ENCODE measurements at places on chromosomes 12 and 14. TPM values are rescaled to one million over a fixed set of nuclear protein-coding genes. Genes with fewer than 3 reads are reported as not detected.

GRCh38 chr12:24036438-24037216, 87.2 kb upstream of the SOX5 start:
- H3K27me3 ChIP-seq = no peaks in the 10 kb centered on the region
- H3K4me3 ChIP-seq = no peak overlapping the region
- DNase-seq = no peak
- H3K36me3 ChIP-seq = no peaks in the 10 kb centered on the region
- H3K4me1 ChIP-seq = no peaks in the 10 kb centered on the region

DNA sequence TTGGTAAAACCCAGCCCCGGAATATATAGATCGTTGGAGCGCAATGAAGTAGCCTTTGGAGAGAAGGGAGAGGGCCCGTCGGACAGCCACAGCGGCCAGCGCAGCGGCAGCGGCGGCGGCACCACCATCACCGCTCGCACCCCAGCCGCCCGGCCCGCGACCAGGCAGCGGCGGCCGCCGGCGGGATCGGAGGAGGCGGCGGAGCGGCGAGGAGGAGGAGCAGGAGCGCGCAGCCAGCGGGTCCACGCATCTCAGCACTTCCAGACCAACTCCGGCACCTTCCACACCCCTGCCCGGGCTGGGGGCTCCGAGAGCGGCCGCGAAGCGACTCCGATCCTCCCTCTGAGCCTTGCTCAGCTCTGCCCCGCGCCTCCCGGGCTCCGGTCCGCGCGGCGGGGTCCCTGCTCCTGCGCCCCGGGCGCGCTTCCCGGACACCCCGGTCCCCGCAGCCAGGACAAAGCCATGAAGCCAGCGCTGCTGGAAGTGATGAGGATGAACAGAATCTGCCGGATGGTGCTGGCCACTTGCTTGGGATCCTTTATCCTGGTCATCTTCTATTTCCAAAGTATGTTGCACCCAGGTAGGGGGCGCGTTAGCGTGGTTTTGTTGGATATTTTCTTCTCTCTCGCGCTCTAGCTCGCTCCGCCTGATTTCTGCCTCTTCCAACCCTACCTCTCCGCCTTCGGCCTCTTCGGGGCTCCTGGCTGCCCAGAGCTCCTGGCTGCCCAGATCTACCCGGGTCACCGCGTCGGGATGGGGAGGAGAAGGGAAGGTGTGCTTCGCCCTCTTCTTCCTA, 400 bp downstream of the CHST11 start:
- no peaks in the 10 kb centered on the region for H3K4me1 ChIP-seq
- H3K27ac ChIP-seq = no peak overlapping the region
- DNase-seq = peak; percentile 55
- no peaks in the 10 kb centered on the region for H3K36me3 ChIP-seq
- peak overlapping the region; percentile 96 for H3K4me3 ChIP-seq

GRCh38 chr14:52878469-52878868, 72.4 kb downstream of the FERMT2 start:
- peaks cover 31% of the 10 kb centered on the region for H3K4me1 ChIP-seq
- DNase-seq = no peak
- peak overlapping the region; percentile 40 for H3K27ac ChIP-seq
- no peak overlapping the region for H3K4me3 ChIP-seq
- H3K27me3 ChIP-seq = no peaks in the 10 kb centered on the region

DNA sequence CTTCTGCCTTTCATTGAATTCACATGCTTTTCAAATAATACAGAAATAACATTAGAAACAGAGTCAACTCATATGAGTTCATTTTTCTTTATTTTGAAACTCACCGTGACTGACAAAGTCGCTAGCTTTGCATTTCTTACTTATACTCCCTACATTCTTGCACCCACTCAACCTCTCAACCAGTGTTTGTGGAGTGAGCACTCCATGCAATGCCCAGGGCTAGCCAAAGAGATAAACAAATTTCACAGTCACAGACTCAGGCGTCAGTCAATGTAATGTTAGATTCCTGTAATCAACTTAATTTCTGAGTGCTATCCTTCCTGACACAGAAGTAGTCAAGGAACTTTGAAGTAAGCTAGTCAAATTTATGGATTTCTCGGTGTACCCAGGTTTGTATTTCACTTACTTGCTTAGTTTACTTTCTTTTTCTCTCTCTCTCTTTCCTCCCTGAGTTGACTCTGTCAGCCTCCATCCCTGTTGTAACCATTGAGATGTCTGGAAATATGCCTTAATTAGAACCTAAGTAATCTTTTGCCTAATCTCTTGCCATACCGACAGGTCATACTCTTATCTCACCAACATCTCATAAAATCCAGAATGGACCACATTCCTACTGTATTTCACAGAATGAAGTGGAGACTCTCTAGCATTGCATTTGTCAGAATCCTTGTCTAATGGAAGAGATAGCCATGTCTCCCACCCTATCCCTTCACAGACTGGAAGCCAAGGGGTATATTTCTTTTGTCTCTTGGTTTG, 413.0 kb downstream of the AEBP2 start:
- H3K4me3 ChIP-seq = no peak overlapping the region
- H3K27me3 ChIP-seq = no peaks in the 10 kb centered on the region
- H3K4me1 ChIP-seq = peaks cover 23% of the 10 kb centered on the region
- H3K36me3 ChIP-seq = no peaks in the 10 kb centered on the region

GRCh38 chr12:29562110-29562804, 64.8 kb upstream of the OVCH1 start:
- no peak overlapping the region for H3K4me3 ChIP-seq
- no peaks in the 10 kb centered on the region for H3K36me3 ChIP-seq
- H3K27ac ChIP-seq = peak overlapping the region; percentile 47
- no peak for DNase-seq
- H3K27me3 ChIP-seq = no peaks in the 10 kb centered on the region
- H3K4me1 ChIP-seq = peaks cover 42% of the 10 kb centered on the region

DNA sequence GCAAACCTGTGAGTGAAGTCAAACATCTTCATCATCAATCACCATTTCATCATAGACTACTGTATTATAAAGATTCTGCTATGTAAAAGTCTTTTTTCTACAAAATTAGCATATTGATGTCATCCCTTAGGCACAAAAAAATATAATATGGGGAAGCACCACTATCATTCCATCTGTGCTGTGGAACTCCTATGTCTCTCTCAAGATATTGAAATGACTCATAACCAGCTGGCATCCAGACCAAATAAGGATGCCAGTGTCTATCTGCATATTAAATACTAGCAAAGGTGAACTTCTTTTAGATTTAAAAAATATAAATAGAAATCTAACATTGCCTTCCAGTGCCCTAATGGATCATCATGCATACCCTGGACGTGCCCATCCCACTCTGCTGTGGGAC, 17.9 kb upstream of the DCAF5 start:
- H3K4me1 ChIP-seq = no peaks in the 10 kb centered on the region
- H3K4me3 ChIP-seq = no peak overlapping the region
- DNase-seq = no peak
- H3K27me3 ChIP-seq = no peaks in the 10 kb centered on the region
- no peaks in the 10 kb centered on the region for H3K36me3 ChIP-seq
- no peak overlapping the region for H3K27ac ChIP-seq

- H3K36me3 ChIP-seq = no peaks in the 10 kb centered on the region
- H3K27me3 ChIP-seq = no peaks in the 10 kb centered on the region
- H3K27ac ChIP-seq = no peak overlapping the region
- H3K4me1 ChIP-seq = no peaks in the 10 kb centered on the region
Measured at GRCh38 chr12:91721023-91721422, 424.6 kb downstream of the BTG1 start.

DNA sequence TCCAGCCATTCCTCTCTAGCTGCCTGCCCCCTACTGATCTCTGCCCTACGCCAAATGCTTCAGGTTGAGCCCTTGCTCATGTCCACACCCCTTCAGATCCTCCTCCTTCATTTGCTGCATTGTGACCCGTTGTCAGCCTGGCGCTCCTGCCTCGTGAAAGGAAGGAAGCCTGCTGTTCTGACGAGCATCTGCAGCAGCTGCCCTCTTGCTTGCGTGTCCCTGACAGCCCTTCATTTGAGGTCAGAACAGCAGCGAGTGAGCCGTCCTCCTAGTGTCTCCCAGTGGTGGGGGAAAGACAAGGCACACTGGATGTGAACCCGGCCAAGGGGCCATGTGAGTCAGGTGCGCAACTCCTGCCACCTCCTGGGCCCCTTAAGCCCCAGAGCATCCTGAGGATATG, 3.0 kb upstream of the PIANP start:
- H3K27ac ChIP-seq = no peak overlapping the region
- H3K36me3 ChIP-seq = no peaks in the 10 kb centered on the region
- peaks cover 3% of the 10 kb centered on the region for H3K4me1 ChIP-seq
- DNase-seq = no peak
- H3K27me3 ChIP-seq = peaks cover 85% of the 10 kb centered on the region

- no peak overlapping the region for H3K4me3 ChIP-seq
- no peak for DNase-seq
- H3K4me1 ChIP-seq = no peaks in the 10 kb centered on the region
- no peaks in the 10 kb centered on the region for H3K36me3 ChIP-seq
- no peak overlapping the region for H3K27ac ChIP-seq
Measured at GRCh38 chr12:120984351-120984898, 6.1 kb downstream of the HNF1A start.

DNA sequence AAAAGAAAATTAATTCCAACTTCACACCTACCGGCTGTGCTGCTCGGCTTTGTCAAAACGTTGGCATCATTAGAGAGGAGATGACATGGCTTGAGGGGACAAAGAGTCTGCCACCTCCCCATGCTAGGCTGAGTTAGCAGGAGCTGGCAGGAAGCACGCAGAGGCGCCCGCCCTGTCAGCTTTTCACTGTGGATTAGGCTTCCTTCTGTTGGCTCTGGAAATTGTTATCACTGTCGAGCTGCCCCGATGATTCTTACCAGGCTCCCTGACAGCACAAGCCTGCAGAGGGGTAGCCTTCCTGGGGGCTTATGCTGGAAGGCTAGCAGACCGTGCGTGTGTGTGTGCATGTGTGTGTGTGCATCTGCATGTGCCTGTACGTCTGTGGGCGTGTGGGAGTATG, 490.9 kb upstream of the TBX3 start:
- H3K27me3 ChIP-seq = no peaks in the 10 kb centered on the region
- no peak overlapping the region for H3K4me3 ChIP-seq
- H3K36me3 ChIP-seq = no peaks in the 10 kb centered on the region

DNA sequence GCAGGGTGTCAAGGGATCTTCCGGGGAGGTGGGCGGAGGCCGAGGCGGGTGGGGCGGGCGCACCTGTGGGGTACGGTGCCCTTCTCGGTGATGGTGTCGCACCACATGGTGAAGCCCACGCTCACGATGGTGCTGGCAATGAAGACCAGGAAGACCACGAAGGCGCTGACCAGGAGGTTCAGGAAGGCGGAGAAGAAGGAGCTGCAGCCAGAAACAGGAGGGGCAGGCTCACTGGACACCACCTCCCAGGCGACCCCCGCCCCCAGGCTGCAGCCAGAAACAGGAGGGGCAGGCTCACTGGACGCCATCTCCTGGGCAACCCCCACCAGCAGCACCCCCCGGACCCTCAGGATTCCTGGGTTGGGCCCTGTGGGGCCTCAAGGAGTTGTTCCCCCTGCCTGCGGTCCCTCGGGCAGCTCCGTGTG, 7.6 kb downstream of the TMEM179 start:
- peaks cover 14% of the 10 kb centered on the region for H3K4me1 ChIP-seq
- peaks cover 48% of the 10 kb centered on the region for H3K27me3 ChIP-seq
- no peak overlapping the region for H3K4me3 ChIP-seq
- no peaks in the 10 kb centered on the region for H3K36me3 ChIP-seq

- peaks cover 26% of the 10 kb centered on the region for H3K4me1 ChIP-seq
- DNase-seq = no peak
- no peak overlapping the region for H3K4me3 ChIP-seq
- H3K36me3 ChIP-seq = no peaks in the 10 kb centered on the region
- H3K27me3 ChIP-seq = peaks cover 9% of the 10 kb centered on the region
Measured at GRCh38 chr12:1533205-1533601, 61.2 kb downstream of the FBXL14 start.

DNA sequence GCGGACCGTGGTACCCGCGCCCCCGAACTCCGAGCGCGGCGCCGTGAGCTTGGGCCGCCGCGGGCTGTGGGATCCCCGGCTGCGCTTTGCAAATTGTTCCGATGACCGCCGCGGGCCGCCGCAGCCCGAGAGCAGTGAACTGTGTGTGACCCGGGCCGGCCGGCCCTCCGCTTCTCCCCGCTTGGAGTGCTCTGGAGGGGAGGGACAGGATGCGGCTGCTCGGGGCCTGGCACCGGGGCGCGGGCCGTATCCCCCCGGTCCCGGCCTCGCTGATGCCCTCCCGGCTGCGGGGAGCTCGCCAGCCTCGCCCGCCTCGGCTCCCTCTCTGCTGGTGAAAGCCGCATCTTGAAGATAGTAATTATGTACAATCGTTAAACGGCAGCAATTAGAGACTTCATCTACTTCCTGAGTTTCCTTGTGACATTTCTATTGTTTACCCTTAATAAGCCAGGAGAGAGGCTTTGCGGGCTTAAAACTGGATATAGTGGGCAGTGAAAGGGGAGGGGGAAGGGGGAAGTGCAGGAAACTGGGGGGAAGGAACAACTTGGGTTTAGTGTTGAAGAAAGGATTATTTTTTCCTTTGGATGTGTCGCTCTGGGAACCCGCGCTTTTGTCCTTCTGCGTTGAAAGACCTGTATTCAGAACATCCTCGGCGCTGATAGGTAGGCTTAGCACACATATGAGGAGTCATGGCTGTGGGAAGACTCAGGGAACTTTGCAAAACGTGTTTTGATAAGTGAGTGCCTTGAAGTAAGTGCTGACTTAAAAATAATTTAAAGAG, 1.2 kb downstream of the PELI2 start:
- H3K4me1 ChIP-seq = peaks cover 19% of the 10 kb centered on the region
- DNase-seq = peak; percentile 61
- H3K27me3 ChIP-seq = no peaks in the 10 kb centered on the region
- H3K4me3 ChIP-seq = peak overlapping the region; percentile 84
- no peaks in the 10 kb centered on the region for H3K36me3 ChIP-seq

DNA sequence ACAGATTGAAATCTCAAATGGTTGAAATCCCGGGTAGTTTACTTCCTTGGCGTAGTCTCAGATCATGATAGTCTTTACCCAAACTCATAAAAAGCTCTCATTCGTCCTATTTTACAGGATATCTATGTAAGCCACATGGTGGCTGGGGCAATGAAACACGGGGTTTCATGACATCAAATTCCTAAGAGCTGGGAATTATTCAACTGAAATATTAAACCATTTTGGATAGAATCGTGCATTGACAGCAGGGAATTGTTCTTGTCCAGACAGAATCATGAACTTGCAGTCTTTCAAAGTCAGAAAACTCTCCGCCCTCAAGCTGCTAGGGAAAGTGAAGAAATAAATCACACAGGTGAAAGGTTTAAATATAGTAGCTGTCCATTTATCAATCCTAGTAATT, 33.2 kb upstream of the PRKAB1 start:
- no peak overlapping the region for H3K4me3 ChIP-seq
- H3K27ac ChIP-seq = no peak overlapping the region
- H3K36me3 ChIP-seq = no peaks in the 10 kb centered on the region
- H3K27me3 ChIP-seq = no peaks in the 10 kb centered on the region

GRCh38 chr14:61696753-61697318, 1.5 kb downstream of the HIF1A start:
- peak overlapping the region; percentile 91 for H3K27ac ChIP-seq
- no peaks in the 10 kb centered on the region for H3K27me3 ChIP-seq

The NGB gene
- total RNA-seq = not detected

The SELPLG gene
- 3.9 TPM for total RNA-seq

The P2RX7 gene
- 2.6 TPM for total RNA-seq

The ST8SIA1 gene
- 2.7 TPM for total RNA-seq

The PLBD1 gene
- 36.3 TPM for total RNA-seq

The TSHR gene
- not detected for total RNA-seq

The SALL2 gene
- 5.6 TPM for total RNA-seq
